ENCODE measurements at places on chromosomes 2 and 18.

GRCh38 chr2:44723921-44724320, 217.6 kb upstream of the SIX3 start:
- no peak for DNase-seq

DNA sequence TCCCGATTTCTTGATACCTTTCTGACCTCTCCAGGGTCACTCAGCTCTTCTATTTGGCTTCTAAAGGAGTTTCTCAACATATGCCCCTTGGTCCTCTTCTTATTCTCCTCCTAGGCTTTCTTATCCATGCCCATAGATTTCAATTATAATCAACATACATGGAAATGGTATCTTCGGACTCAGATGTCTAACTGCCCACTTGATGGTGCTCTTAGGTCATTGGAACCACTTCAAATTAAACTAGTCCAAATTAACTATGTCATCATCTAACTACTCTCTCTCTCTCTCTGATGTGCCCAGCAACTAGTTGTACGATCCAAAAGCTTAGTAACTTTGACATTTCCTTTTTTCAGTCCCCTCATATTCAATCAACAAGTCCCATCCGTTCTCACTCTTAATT, 43.2 kb upstream of the GPR75 start:
- DNase-seq, result no peak

DNA sequence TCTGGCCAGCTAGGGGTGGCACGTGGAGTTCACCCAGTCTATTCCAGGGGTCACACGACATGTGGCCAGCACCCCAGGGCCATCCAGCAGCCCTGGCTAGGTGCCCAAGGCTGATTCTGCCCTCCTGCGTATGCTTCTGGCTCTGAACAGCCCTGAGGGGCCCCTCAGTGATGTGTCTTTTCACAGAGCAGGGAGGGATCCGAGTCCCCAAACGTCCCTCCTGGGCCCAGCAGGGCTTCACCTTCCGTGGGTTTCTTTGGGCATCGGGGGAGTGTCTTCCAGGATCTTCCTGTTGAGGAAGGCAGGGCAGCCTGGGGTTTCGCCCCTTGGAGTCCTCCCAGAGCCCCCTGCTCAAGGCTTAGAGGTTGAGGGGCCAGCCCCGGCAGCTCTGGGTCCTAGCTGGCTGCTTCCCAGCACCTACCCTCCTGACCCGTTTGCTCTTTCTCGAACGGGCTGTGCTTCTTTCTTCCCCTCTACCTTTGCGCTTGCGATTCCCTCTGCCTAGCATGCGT, 165.9 kb downstream of the DYSF start:
- DNase-seq, result no peak

GRCh38 chr2:164187121-164187520, 434.2 kb downstream of the GRB14 start:
- no peak for DNase-seq

- DNase-seq, result no peak
Observed at GRCh38 chr2:136207030-136207623, 89.2 kb upstream of the CXCR4 start.

DNA sequence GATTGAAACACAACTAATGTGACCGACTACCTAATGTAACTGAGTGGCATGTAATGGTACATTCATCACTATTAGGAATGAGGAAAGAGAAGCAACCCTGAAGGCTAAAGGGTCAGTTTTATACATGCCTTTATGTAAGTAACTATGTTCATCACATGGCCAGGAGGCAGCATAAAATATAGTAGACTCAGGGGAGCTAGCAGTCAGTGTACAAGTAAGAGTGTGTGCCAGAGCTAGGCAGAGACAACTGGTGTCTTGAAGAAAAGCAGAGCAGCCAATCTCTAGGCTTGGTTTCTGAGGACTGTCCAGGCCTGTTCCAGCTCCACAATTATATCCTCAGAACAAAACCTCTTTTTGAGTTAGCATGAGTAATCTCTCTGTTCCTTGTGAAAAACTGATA, 18.1 kb downstream of the SMAD2 start:
- no peak for DNase-seq

- DNase-seq, result no peak
Observed at GRCh38 chr2:98897746-98898145, 38.3 kb downstream of the CRACDL start.

GRCh38 chr2:52881606-52882005, 886.0 kb upstream of the CHAC2 start:
- no peak for DNase-seq

DNA sequence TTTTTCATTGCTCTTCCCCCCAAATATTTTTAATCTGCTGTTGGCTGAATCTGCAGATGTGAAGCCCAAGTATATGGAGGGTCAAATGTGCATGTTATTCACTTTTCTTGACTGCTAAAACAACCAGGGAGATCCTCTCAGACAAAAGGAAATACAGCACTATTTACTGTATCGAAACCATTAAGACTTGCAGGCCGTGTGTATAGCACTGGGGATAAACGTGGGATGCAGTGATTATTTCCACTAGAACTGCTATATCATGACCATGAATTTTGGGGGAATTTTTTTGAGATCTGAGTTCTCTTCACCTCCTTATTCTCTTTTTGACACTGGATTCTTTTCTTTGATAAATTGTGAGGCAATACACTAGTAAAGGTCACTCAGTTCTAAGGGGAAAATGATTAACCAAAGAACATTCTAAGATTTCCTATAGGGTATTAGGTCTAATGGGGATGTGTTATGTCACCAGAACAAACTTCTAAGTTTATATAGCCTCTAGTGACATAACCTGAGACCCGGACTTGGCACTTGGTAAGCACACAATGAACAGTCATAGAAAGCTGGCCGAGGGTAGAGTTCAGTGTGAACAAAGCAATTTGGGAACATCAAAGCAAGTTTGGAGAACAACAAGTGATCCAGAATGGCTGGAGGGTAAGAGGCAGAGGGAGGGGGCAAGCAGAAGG, 14.9 kb upstream of the UGT1A1 start:
- no peak for DNase-seq

DNA sequence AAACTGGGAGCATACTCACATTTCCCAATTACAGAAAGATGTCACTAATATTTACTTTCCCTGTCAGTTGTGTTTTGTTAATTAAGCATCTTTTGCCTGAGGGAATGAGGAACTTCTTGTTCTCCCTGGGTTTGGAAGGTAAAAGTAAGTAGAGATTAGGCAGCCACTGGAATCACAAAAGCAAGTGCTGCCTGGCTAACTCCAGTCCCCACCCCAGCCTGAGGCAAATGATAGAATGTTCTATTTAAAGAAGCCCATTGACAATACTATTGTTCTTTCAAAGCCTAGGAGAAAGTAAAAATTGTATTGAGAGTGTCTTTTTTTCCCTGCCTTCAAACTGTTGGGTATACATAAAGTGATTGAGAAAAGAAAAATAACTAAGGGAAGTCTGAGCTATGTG, 93.8 kb downstream of the MBD2 start:
- DNase-seq, result no peak

DNA sequence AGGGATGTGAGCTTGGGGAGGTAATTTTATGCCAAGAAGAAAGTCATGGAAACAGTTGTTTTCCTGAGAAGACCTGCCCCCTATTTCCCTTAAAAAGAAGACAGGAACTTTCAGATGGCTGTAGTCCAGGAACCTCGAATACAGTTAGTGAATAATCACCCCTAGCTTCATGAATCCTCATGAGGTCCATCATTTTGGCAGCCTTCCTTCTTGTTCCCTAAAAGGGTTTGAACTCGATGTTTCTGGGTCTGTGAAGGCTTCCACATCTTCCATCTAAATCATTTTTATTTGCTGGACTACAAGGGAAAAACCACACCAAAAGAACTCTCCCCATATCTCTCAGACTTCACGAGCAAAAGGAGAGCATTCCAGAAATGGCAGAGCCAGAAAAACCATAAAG, 290.8 kb downstream of the SLC4A3 start:
- no peak for DNase-seq

DNA sequence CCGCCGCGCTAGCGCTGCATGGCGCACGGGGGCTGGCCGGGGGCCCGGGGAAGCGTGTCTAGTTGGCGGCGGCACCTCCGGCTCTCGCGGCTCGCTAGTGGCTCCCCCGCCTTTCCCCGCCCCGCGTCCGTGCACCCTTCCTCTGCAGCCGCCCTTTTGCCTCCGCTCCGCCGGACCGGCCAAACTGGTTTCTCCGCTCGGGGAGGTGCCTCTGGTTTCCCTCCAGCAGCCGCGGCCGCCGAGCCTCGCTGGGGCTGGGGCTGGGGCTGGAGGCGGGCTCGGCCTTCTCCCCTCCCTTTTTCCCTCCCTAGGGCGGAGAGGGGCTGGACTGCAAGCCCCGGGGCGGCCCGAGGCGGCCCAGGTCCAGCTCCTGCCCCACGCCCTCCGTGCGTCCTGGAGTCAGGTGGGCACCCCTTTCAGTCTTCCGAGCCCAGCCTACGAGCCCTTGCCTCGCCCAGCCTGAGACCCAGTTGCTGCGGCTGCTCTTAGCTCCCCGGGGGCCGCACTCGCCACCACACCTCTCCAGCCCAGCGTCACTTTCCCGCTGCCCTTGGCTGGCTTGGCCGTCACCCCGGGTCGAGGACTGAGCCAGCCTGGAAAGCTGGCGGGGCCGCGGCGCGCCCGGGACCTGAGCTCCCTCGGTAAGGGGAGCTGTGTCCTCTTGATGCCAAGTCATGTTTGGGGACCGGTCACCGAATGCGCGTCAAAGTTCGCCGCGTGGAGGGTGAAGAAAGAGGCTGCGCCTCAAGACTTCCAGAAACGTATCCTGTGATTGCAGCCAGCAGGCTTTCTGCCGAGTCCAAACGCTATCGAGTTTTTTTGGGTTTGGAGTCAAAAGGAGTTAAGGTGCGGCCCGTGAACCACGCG, at the start of gene ATP8B1:
TSS of gene ATP8B1 (minus strand) at position 213 of the 867 bp plus-strand sequence. CDS start 71,508 bp downstream, outside the sequence.
- DNase-seq, result no peak

DNA sequence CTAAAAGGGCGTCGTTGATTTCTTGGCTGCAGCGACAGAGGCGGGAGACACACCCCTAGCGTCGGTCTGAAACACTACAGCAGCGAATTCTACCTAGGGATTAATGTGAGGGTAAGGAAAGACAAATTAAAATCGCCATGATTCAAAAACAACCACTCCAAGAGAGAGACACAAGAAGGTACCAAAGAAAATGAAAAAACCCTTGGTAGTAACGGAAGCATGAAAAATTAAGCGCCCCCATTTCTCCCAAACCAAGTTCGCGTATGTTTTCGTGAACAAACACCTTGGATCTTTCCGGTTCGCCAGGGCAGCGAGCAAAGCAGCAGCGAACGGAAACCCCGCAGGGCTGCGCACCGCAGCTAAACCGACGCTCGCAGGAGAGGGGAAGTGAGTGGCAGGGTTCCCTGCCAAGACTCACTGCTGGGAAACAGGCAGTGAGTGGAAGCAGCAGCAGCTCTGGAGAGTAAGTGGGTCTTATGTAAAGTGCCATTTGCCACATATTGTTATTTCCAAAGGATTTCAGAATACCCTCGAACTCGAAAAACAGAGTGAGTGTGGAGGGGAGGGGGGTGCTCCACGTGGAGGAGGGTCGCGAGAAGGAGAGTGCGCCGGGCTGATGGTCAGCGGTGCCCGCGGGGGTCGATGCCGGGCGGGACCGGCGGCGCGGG, 1.0 kb downstream of the PPP3R1 start:
- DNase-seq, result no peak

DNA sequence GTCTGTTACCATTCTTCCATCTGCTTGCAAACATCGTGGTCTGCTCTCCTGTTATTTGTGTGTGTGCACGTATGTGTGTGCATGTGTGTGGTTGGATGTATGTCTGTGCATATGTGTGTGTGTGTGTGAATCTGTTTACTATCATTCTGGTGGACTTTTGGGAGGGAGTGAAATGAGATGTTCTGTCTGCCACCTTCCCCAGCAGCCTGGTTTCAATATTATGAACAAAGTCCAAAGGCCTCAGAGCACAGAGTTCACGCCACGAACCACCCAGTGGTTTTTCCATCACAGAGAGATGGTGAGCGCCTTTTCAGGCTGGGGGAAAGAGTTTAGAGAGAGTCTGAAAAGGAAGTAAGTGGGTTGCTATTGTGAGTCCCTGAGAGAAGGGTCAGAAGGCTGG, 67.1 kb upstream of the YWHAQ start:
- DNase-seq, result no peak

GRCh38 chr2:5690718-5691220, 1.4 kb upstream of the SOX11 start:
- DNase-seq, result no peak

DNA sequence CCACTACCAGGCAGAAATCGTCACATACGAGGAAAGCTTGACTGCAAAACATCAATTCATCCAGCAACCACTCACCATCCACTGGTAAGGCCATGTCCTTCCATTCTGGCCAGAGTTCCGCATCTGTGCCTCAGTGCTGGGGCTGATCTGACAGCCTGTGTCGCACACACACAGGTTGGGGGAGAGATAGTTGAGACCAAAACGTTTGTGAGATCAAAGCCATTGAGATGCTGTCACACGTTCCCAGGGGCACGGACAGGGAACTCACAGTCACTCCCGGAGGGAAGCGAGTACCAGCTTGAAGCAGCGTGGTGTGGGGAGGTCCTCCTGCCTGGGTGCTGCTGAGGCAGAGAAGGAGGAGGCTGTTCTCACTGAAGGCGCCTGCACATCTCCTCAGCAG, 458.5 kb upstream of the SALL3 start:
- no peak for DNase-seq

GRCh38 chr2:12168791-12169388, 422.5 kb downstream of the LPIN1 start:
- DNase-seq, result no peak

DNA sequence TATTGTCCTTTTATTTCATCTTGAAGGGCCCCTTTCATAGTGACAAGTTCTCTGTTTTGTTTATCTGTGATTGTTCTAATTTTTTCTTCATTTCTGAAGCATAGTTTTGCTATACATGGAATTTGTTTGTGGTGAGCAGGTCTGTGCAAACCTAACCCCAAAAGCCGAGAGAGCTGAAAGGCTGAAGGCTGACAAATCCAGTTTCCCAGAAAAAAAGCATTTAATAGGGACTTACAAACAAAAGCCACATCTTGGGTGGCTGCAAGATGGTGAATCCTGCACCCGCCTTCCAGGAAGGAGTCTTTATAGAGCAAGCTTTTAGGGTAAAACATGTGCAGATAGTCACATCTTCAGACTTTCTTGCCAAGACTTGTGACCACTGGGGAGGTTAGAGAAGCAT, 473.4 kb upstream of the TRIB2 start:
- no peak for DNase-seq

DNA sequence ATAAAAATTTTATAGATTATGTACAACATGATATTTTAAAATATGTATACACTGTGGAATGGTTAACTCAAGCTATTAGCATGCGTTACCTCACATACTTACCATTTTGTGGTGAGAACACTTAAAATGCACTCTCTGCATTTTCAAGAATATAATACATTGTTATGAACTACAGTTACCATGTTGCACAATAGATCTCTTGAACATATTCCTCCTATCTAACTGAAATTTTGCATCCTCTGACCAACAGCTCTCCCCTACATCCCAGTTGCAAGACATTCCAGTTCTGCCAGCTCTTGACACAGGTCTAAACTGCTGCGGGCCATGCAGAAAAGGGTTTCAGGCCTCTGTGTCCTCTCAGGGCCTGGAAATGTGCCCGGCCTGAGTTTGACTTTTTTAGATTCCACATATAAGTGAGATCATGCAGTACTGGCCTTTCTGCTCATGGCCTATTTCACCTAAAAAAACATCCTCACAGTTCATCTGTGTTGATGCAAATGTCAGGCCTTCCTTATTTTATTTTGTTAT, 113.7 kb downstream of the CDCA7 start:
- no peak for DNase-seq
